Activated CD8-positive, alpha-beta memory T cell treated with anti-CD3 and anti-CD28 coated beads, Interleukin-2, amount 50 U/mL, for 48 hours (primary cell): ENCODE measurements at places on chromosomes 1 and 21.

DNA sequence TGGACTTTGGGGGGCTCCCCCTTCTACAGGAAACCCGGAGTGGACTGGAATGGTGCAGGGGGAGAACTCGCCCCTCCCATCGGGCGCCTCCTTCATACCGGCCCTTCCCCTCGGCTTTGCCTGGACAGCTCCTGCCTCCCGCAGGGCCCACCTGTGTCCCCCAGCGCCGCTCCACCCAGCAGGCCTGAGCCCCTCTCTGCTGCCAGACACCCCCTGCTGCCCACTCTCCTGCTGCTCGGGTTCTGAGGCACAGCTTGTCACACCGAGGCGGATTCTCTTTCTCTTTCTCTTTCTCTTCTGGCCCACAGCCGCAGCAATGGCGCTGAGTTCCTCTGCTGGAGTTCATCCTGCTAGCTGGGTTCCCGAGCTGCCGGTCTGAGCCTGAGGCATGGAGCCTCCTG, at the start of gene TNFRSF14:
TNFRSF14 (plus strand) TSS at position 95 of the 401 bp plus-strand sequence; CDS start at position 389, 294 bp downstream.
- peak; percentile 82 for DNase-seq

GRCh38 chr1:46173361-46173856, 1.5 kb upstream of the TSPAN1 start:
- no peak for DNase-seq

GRCh38 chr1:53408013-53408754, 51.0 kb upstream of the DMRTB1 start:
- DNase-seq = no peak

GRCh38 chr1:67647814-67648358, 37.1 kb upstream of the GADD45A start:
- DNase-seq = no peak

- DNase-seq = peak; percentile 87
Observed at GRCh38 chr21:41766883-41767605, at the start of gene RIPK4. Gene RIPK4 (minus strand): TSS chr21:41767052. CDS start chr21:41767041, 11 bp downstream.

GRCh38 chr1:109248797-109249629, at the start of gene CELSR2:
Gene CELSR2 (plus strand): TSS chr1:109249539. CDS start chr1:109250080, 541 bp downstream.
- DNase-seq = peak; percentile 80

DNA sequence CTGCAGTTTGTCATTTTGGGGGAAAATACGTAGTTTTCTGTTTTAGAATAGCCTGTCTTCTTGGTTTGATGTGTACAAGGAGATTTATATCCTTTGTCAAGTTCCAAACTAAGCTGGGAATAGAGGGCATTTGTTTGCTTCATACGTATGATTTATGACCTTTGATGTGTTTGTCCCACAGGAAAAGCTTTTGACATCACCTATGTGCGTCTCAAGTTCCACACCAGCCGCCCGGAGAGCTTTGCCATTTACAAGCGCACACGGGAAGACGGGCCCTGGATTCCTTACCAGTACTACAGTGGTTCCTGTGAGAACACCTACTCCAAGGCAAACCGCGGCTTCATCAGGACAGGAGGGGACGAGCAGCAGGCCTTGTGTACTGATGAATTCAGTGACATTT, 79.9 kb downstream of the LAMC1 start:
- no peak for DNase-seq

DNA sequence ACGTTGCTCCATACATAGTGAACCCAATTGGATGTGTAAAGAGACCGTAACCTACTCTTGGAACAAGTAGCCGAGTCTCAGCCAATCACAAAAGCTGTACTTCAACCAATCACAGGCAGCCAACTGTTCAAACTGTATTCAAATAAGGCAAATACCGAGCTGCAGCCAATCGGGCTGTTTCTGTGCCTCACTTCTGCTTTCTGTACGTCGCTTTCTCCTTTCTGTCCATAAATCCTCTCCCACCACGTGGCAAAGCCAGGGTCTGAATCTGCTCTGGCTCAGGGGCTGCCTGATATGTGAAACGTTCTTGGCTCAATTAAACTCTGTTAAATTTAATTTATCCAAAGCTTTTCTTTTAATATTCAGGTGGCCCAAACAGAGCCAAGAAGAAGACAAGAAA, 210.3 kb downstream of the URB2 start:
- DNase-seq = no peak

GRCh38 chr1:30526652-30527345, 196.6 kb downstream of the MATN1 start:
- DNase-seq = peak; percentile 30

- DNase-seq = no peak
Observed at GRCh38 chr1:180562640-180563025, 3.9 kb downstream of the OVAAL start.

GRCh38 chr1:201999625-202000238, 10.7 kb upstream of the ELF3 start:
- no peak for DNase-seq

DNA sequence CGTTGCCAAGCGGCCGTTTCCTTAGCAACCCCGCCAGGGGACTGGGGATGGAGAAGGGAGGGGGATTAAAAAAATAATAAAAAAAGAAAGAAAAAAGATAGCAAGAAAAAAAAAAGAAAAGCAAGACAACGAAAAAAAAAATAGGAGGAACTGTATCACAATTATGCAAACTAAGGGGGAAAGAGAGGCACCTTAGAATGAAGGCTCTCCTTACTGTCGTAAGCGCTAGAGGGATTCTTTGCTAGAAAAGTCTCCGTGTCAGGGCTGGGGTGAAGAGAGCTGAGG, 625 bp upstream of the NEGR1 start:
- no peak for DNase-seq

GRCh38 chr1:56877973-56878372, 23.4 kb downstream of the C8A start:
- no peak for DNase-seq

GRCh38 chr1:160522622-160523345, at the start of gene SLAMF6:
Gene SLAMF6 (minus strand): TSS chr1:160523255. CDS start chr1:160523192, 63 bp downstream.
- peak; percentile 75 for DNase-seq

GRCh38 chr1:53588053-53588779, 129.0 kb downstream of the DMRTB1 start:
- DNase-seq = peak; percentile 20
